Cortex of kidney (tissue), 1 donor: ENCODE measurements at places on chromosomes 6 and 20.

DNA sequence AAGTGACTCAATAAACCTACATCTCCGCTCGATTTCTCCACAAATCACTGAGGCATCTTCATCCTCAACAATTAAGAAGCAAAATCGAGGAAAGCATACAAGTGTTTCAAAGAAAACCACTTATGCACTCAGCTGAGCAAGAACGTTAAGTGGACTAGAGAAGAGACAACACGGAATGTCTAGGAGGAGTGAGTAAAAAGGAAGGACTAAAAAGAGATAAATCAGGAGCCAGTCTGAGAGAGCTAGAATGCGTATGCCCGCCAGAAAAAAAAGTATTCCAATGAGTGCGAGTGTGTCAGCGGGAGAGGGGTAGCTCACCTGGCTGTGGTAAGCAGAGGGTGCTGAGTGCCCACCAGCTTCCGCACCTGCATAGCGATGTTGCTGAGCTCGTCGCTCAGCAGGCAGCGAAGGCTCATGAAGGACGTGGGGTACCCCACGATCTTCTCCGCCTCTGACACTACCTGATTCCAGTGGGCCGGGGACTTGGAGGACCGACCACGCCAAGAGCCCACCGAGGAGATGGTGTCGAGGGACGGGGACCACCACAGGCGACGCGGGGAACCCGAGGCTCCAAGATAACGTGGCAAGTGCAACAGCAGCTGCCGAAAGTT lies 587 bp downstream of the PDSS2 start:
- DNase-seq, result no peak

GRCh38 chr20:64247307-64247618 lies 8.3 kb upstream of the PCMTD2 start:
- DNase-seq, result no peak

- no peak for DNase-seq
Observed at GRCh38 chr6:134903448-134903847, 46.5 kb downstream of the ALDH8A1 start.

DNA sequence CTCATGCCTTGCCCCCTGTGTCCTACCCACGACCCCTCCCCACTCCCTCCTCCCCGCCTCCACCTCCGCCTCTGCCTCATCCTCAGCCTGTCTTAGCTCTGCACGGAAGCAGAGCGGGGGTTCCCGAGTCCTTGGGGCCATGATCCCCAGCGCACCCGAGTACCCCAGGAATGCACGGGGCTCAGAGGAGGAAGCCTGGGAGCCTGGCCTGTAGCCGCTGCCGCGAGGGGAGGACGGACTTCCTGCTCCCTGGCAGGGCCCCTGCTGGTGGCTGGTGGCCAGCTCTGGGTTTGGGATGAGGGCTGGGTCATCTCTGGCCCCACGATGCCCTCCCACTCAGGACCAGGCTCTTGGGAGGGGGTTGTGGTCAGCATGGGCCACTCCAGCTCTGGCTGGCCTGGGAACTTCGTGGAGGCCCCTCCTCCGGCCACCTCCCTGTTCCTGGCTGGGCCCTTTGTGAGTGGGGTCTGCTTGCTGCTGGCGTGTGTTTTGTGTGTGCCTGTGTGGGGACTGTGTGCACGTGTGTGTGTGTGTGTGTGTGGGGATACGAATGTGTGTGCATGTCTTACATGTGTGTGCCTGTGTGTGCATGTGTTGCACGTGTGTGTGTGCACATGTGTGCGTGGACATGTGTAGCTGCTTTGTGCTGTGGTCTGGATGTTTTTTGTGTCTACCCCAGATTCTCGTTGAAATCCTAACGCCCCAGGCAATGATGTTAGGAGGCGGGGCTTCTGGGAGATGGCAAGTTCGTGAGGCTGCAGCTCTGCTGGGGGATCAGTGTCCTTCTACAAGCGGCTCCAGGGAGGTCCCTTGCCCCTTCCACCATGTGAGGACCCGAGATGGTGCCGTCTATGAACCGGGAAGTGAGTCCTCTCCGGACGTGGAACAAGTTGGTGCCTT lies 1.3 kb upstream of the RBBP8NL start:
- no peak for DNase-seq

DNA sequence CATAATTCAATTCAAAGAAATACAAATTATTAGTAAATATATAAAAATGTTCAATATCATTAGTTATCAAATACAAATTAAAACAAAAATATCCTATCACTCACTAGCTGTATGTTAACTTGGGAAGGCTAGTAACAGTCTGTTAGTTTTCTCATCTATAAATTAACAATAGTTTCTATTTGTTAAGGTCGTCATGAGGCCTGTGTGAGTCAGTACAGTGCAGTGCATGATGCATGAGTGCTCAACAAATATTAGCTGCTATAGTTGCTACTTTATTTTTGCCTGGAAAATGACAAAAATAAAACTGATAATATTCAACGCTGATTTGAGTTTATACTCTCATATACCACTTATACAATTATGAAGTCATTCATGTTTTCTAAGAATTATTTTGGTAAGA lies 401.6 kb upstream of the RUNX2 start:
- no peak for DNase-seq

- no peak for DNase-seq
Observed at GRCh38 chr6:121498481-121499276, 63.2 kb downstream of the GJA1 start.

- DNase-seq, result no peak
Observed at GRCh38 chr20:4227085-4227821, 211.9 kb upstream of the RNF24 start.

- no peak for DNase-seq
Observed at GRCh38 chr6:78835817-78836216, 31.5 kb upstream of the IRAK1BP1 start.

- DNase-seq, result no peak
Observed at GRCh38 chr20:58636983-58637421, 14.1 kb upstream of the STX16 start.

GRCh38 chr6:15906420-15907016 lies 222.4 kb upstream of the MYLIP start:
- DNase-seq, result no peak
